Activated CD8-positive, alpha-beta memory T cell treated with anti-CD3 and anti-CD28 coated beads for 24 hours (primary cell): ENCODE measurements at places on chromosomes 1 and 21.

DNA sequence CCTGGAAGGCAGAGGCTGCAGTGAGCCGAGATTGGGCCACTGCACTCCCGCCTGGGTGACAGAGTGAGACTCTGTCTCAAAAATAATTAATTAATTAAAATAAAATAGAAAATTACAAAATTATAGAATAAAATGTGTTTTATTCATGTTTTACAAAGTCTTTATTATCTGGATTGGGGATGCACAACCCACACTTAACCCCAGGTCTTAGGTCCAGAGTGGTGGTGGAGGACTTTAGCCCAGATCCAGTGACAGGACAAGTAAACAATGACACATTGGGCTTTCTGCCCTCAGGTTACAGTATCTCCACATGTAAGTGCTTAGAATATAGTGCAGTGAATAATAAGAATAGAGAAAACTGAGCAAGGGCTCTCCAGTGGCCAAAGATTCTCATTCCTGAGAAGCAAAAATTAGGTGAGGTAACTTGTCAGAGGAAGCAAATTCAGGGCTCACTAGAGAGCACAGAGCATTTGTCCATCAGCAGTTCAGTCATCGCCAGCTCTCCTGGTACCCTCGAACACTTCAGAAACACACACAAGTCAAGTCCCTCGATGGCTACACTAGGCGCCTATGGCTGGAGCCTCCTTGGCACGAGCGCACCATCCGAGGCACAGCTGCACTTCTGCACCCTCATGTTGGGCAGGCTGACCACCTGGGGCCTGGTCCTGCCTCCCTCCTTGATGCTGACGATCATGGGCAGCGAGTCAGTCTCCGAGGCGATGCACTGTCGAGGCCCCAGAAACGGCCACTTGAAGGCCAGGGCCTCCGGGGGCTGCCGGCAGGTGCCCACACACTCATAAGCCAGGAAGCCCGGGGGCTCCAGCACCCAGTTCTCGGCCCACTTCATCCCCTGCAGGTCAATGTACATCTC lies 2.6 kb downstream of the LEFTY1 start:
- no peak for DNase-seq

GRCh38 chr21:17118638-17119384 lies 394.0 kb upstream of the CXADR start:
- DNase-seq = no peak

DNA sequence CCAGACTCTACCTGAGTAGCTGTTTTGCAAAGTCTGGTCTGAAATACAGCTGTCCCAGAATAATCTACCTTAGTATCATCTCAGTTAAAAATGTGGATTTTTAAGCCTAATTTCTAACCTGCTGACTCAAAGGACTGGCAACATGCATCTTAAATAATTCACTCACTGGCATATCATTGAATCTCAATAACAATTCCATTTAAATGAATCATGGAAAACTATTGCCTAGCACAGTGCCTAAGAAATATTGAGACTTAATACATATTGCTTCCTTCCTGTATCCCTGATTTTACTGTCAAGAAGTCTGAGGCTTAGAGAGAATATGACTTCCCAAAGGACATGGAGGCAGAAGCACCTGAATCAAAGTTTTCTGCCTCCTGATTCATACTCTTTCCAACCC lies 3.1 kb downstream of the CCDC190 start:
- DNase-seq = no peak

DNA sequence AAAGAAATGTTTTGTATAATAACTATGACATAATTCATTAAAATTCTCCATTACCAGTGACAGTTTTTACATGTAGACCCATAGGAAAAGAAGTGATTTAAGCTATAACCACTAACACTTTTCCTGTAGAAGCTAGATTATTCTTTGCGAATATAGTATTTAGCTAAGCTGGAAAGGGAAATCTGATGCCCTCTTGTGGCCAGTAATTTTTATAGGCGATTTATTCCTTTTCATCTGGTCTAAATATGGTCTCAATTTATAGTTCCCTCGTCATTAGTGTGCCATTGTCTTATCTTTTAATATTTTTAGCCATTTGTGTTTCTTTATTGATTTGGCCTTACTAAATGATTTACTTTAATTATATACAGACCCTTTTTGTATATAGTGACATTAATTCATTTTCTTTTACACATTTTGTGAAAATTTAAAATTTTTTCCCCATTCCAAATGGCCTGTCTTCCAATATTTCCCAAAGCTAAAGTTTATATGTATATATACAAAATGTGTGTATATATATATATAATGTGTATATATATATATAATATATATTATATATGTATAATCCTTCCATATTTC lies 26.7 kb downstream of the BTG3 start:
- DNase-seq = no peak

GRCh38 chr1:32538887-32539583 lies at the start of gene ZBTB8A:
TSS of gene ZBTB8A (plus strand) at chr1:32539427. CDS start at chr1:32592932, 53,505 bp downstream.
- DNase-seq = peak; percentile 71

DNA sequence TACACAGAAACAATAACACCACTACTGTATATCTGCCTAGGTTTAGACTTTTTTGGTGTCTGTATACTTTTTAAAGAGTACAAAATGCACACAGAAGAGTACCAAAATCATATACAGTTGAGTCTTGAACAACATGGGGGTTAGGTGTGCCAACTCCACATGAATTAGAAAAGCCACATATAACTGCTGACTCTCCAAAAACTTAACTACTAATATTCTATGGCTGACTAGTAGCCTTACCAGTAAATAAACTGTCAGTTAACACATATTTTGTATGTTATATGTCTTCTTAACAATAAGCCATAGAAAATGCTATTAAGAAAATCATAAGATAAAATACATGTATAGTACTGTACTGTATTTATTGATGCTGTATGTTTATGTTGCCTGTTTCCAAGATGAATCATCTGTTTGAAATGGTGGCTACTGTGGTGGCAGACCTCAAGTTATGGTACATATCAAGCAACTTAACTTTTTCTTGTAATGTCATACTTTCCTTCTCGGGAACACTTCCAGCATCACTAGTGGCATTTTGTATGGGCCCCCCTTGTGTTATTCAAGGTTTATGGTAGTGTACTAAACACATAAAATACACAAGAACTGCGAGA lies 71.2 kb downstream of the LHX4 start:
- DNase-seq = no peak

GRCh38 chr1:211336775-211337174 lies 10.1 kb downstream of the TRAF5 start:
- no peak for DNase-seq

DNA sequence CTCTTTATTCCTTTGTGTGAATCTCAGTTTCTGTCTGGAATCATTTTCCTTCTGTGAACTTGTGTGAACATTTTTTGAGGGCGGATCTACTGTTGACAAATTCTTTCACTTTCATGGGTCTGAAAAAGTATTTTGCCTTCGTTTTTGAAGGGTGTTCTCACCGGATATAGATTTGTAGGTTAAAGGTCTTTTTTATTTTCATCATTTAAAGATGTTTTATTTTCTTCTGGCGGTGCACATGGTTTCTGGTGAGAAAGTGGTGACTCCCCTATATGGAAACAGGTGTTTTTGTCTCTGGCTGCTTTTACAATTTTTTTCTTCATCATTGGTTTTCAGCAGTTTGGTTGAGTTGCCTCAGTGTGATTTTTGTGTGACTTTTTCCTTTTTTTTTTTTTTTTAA lies 94.9 kb downstream of the DYRK1A start:
- no peak for DNase-seq

DNA sequence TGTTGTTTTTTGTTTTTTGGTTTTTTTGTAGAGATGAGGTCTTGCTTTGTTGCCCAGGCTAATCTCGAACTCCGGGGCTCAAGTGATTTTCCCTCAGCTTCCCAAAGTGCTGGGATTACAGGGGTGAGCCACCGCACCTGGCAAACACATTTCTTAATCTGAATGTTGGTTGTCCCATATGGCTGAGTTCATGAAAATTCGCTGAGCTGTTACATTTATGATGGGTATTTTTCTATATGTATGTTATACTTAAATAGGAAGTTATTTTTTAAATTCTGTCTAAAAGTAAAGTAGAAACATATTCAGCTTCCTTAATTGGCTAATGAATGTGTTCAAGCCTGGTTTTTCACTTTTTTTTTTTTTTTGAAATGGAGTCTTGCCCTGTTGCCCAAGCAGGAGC lies 75.1 kb downstream of the ASH1L start:
- DNase-seq = no peak

DNA sequence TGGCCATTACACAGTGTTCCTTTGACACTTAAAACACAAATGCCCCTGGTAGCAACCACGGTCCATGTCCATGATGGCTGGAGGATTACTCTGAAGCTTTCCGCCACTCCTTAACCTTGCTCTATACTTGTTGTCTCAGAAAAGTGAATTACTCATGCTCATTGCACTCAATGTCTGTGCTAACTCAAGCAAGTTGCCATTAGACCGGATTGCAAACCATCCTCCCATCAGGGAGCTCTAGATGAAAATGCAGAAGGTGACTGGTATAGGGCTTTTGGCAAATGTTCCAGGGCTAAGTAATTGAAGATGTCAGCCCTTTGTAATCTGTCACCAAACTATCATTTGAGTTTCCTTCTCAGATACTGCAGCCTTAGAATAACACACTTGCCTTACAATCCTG lies 1288.3 kb upstream of the B3GALT2 start:
- DNase-seq = no peak

DNA sequence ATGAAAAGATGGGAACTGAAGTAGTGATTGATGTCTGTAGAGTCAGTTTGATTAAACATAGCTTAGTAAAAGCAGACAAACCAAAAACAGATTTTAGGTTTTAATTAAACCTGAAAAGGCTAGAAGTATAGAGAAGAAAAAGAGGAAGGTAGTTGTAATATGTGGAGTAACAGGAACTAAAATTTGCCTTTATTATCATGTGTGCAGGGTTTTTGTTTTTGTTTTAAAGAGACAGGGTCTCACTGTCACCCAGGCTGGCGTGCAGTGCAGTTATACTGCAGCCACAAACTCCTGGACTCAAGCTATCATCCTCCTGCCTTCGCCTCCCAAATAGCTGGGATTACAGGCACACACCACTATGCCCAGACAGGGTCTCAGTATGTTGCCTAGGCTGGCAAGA lies 6.0 kb downstream of the TOR1AIP1 start:
- no peak for DNase-seq

GRCh38 chr1:169115891-169116585 lies 9.5 kb downstream of the ATP1B1 start:
- no peak for DNase-seq

DNA sequence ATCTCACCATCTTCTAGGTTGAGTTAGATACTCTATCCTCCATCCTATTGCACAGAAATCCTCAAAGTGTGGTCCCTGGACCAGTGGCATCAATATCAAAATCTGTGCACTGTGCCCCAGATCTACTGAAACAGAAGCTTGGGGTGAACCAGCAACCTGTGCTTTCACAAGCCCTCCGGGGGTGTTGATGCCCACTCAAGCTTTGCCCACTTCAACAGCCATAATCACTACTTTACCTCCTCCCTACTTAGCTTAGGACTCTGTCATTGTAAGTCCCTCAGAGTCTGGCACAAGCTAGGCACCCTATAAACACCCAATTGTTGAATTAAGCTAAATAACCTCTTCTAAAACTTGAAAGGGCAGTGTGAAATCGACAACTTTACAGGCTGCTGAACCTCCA lies 144.2 kb upstream of the SOD1 start:
- no peak for DNase-seq

DNA sequence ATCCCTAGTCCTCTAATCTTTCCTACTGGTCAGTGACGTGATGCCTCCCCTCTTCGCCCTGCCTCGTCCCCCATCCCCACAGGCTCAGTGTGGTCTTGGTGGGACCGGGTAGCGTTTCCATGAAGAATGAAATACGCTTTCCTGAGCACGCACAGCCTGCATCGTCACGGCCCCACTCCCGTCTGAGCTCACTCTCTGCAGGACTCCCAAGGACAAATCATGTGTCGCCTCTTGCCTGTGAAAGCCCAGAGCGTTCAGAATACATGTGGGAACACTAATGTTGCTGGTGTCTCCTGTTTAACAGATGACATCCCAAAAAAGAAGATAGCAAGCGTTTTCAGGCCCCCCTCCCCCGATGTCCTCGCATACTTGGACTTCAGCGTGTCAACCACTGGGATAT lies 49.2 kb downstream of the S100B start:
- no peak for DNase-seq

GRCh38 chr1:106393046-106393445 lies 663.4 kb upstream of the PRMT6 start:
- DNase-seq = no peak

DNA sequence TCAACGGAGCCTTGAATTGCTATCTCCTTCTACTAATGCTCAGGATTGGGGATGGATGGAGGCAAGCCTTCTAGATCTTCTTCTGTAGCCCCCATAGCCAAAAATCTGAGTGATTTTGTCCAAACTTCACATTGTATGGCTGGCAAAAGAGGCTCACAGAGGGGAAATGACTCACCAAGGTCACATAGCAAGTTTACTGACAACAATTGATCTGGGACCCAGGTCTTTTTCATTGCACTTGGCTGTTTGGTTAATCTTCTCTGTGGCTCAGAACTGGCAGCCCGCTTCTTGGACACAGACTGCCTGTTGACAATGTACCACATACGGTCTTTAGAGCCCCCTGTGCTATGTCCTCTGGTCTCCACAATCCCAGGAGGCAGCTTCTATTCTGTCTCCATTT lies 3.0 kb upstream of the LACTBL1 start:
- DNase-seq = no peak

- DNase-seq = no peak
Observed at GRCh38 chr1:11984121-11984520, 3.9 kb downstream of the MFN2 start.

GRCh38 chr21:45806042-45806441 lies 162.5 kb downstream of the PCBP3 start:
- DNase-seq = no peak

DNA sequence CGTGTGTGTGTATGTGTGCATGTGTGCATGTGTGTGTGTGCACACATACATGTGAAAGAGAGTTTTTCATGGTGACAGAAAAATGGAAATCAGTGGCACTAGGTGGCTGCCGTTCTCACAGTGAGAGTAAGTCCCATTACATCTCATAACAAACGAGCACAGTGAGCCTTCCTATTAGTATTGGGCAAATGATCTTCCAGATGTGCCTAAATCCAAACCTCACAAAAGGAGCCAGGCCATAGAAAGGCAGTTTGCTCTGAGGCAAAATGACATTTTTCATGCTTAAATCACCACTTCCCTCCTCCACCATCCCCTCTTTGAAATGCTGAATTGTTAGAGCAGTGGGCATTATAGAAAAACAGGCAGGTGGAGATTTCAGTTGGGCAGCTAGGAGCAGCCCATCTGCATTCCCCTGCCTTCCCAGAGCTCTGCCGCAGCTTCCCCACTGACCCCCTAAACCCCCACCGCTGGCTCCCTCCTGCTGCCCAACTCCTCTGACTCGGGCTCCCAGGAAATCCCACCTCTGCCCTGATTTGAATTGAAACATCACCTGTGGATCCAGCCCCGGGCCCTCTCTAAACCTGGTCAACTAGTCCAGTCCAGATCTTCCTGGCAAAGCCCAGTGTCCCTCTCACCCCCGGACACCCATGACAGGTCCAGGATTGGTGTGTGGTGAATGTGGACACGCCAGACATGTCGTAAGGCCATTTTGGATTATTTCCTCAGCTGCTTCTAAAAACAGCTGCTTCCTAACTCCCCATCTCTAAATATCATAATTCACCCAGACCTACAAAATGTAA lies 190.5 kb downstream of the SEC16B start:
- no peak for DNase-seq
